ENCODE measurements at places on chromosomes 7 and 10.
A peak's percentile ranks its signal among the peaks of the same experiment; 100 is the strongest.

GRCh38 chr7:155741805-155742204 is 70.5 kb downstream of the SHH start:
- DNase-seq: no peak

DNA sequence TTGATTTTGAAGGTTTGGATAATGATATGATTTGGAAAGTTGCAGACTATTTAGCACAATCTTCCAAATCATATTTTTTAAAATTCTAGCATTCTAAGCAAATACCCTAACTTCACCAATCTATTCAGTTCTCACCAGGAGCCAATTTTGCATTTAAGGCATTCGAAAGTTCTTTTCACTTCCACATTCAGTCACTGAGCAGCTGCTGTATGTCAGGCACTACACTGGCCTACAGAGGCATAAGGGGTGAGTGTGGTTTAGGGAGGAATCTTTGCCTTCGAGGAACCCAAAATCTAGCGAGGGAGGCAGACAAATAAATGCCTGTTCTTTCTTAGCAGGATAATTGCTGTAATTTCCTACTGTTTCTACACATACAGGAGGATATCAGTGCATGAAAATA is 10.7 kb upstream of the UCN3 start:
- no peak for DNase-seq

DNA sequence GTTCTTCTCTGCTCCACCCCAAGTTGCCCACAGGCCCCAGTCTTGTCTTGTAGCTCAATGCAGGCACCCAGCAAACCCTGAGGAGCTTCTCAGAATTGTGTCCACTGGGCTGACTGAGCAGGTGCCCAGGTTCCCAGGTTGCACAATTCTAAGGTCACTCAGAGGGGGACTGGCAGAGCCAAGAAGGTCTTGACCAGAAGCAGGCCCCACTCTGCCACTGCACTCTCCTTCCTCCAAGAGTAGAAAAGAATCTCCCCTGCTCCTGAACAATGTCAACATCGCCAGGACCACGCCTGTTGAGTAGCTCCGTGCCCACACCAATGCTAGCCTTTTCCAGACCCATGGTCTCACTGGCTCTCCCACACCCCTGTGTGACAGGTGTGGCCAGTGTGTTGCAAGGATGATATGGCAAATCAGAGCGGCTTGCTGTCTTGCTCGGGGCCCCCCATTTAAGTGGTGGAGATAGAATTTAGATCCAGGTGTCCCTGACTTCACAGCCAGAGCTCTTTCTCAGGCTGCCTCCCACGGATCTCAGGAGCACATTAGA is 577 bp downstream of the LRRC18 start:
- DNase-seq: no peak

DNA sequence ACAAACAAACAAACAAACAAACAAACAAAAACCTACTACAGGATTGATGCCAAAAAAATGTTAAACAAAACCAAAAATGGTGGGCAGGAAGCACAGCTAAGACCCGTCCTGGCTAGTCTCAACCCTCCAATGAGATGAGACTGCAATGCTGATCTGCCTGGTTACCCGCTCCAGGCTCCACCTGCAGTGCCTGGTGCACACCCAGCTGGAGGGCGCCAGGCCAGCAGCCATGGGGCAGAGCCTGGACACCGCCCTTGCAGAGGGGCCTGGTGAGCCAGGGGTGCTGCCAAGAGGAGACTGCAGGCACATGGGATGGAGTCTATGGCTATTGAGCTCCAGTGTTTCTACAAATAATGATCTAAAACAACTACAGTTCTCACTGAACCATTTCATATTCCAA is 107.0 kb downstream of the LARP4B start:
- no peak for DNase-seq

GRCh38 chr10:61850376-61850775 is 51.1 kb upstream of the ARID5B start:
- no peak for DNase-seq

GRCh38 chr7:50826371-50827172 is 43.9 kb upstream of the GRB10 start:
- peak; percentile 53 for DNase-seq

GRCh38 chr10:48330269-48330668 is 23.8 kb downstream of the MAPK8 start:
- no peak for DNase-seq

DNA sequence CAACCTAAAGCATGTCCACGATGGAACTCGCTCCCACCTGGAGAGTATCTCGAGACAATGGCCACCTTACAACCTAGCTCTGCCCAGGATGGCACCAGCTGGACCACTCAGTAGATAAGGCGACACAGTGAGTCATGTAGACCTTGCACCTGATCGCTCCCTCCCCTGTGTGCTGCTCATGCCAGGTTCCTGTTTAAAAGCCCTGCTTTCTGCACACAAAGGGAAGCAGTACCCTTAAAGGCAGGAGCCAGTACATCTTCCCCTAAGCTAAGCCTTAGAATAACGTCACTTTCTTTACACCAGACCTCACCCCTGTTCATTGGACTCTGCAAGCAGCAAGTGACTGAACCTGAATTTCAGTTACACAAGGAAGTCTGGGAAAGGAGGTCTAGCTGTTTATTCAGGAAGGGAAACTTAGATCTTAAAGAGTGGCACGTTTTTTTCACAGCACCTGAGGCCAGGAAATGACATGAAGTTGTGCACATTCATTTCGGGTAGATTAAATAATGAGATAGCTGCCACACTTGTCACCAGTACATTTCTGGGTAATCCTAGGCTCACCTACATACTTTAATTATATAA is 117.9 kb downstream of the MTPAP start:
- no peak for DNase-seq
